Right atrium auricular region (tissue), 2 donors: ENCODE measurements at places on chromosomes 1 and 21.
A peak's percentile ranks its signal among the peaks of the same experiment; 100 is the strongest.

DNA sequence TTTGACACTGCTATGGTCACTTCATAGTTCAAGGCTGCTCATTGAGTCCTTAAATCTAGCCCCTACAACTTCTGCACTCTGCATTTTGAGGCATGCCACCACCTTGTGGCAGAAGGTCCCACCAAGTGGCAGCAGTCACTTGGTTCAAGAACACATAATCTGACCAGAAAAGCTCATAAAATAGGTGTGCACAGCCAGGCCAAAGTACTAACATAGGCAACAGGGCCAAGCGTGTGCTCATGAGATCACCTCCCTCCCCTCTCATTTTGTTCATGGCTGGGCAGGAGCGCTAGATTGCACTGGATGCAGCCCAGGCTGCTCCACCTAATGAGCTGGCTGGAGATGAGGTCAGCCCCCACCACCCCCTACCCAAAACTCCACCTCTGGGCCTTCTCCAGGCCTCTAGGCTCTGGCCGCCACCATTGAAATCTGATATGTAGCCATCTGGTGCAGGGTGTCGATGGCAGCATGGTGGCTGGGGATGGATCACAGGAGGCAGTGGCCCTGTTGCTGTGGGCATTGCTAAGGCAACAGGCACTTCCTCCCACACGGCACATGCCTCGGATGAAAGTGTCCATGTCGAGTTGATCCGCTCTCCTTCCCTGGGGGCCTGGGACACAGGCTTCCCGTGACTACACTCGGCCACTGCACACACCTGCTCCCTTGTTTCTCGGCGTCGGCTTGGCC lies 193.2 kb downstream of the TRABD2B start:
- H3K4me3 ChIP-seq = no peak overlapping the region
- H3K36me3 ChIP-seq = no peaks in the 10 kb centered on the region

DNA sequence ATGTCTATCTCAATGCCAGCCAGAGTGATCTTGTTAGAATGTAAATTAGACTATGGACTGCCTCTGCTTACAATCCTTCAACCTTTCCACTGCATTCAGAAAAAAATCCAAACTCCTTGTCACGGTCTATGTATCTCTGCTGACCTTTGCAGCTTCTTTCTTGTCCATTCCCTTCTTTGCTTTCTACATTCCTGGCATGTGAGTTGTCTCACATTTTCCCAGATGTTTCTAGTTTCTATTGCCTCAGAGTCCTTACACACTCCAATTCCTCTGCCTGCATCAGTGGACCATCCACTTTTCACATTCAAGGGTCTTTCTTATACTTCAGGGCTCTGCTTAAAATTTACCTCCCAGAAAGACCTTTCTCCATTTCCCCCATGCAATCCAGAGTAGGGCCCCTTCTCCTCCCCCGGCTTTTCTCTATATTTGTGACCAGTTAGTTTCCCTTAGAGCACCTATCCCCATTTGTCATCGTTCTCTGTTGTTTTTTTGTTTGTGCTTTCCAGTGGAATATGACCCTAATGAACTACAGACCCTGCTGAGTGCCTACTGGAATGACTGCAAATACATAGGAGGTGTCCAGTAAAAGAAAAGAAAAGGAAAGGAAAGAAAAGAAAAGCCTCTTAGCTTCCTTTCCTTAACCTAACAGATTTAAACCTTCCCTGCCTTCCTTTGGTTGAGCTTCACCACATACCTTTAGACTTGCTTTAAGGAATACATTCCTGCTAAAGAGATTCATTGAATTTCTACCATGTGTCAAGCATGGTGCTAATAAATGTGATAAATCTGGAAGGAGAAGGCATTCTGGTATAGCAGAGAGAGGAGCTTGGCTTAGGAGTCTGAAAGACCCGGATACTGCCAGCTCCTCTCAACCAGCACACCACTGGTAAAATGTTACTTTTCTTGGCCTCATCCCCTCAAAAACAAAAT lies 102.0 kb downstream of the DIRAS3 start:
- no peak for DNase-seq
- H3K27ac ChIP-seq = no peak overlapping the region
- no peak overlapping the region for H3K4me3 ChIP-seq
- no peaks in the 10 kb centered on the region for H3K27me3 ChIP-seq

DNA sequence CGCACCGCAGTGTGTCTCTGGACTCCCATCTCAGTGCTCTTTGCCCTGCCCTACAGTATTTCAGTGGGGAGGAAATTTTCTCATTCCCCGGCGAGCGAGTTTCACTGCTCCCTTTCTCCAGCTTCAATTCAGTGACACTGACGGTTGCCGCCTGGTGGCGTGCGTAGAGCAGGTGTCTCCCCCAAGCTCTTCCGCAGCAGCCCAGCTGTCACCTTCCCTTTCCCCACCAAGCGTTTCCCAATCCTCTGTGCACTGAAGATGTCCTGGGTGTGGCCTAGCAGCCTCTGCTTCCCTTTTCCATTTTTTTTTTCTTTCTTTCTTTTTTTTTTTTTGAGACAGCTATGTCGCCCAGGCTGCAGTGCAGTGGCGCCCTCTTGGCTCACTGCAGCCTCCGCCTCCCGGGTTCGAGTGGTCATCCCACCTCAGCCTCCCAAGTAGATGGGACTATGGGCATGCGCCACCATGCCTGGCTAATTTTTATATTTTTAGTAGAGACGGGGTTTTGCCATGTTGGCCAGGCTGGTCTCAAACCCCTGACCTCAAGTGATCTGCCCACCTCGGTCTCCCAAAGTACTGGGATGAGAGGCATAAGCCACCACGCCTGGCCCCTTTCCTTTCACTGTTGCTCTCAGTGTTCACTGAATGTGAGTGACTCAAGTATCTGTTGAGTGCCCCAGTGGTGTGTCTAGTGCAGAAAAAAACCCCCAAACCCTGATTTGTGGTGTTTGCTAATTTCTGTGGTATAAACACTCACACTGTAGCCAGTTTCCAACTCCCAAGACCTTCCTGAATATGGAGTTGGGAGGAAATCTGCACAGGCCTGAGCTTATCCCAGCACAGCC lies 30.1 kb downstream of the TNFRSF1B start:
- no peaks in the 10 kb centered on the region for H3K27me3 ChIP-seq
- H3K36me3 ChIP-seq = peaks cover 26% of the 10 kb centered on the region
- no peaks in the 10 kb centered on the region for H3K4me1 ChIP-seq
- no peak for DNase-seq

DNA sequence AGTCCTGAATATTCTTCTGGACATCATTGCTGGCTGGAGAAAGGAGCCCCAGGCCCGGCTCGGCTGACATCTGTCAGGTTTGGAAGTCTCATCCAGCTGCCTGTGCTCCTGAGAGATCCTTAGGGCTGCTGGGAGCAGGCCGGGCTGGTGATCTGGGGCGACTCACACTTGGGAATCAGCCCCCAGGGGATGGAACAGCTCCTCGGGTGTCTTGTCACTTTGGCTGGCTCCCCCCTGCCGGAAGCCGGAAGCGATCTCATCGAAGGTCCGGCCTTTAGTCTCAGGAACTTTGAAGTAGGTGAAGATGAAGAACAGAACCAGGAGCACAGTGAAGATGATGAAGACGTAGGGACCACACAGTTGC lies 31.8 kb downstream of the SLC2A1 start:
- H3K4me1 ChIP-seq = no peaks in the 10 kb centered on the region
- peaks cover 7% of the 10 kb centered on the region for H3K36me3 ChIP-seq
- no peak overlapping the region for H3K4me3 ChIP-seq
- peak; percentile 51 for DNase-seq
- no peak overlapping the region for H3K27ac ChIP-seq
- H3K27me3 ChIP-seq = no peaks in the 10 kb centered on the region

DNA sequence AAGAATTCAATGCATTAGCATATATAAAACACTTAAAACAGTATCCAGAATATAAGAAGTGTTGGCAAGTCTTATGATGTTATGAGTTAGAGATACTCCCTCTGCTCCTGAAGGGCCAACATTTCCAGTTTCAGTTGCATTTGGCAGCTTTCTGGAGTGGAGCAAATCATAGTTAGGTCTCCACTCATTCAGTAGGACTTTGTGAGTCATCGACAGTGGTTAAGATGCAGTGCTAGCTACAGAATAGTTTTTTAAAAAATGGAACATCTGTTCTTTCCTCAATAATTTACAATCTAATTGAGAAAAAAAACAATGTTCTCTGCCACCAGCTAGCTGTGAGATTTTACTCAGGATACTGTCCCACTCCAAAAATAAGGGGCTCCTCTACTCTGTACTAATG lies 389.1 kb downstream of the HLX start:
- no peak overlapping the region for H3K27ac ChIP-seq
- H3K27me3 ChIP-seq = no peaks in the 10 kb centered on the region
- H3K36me3 ChIP-seq = no peaks in the 10 kb centered on the region
- no peaks in the 10 kb centered on the region for H3K4me1 ChIP-seq
- DNase-seq = no peak

DNA sequence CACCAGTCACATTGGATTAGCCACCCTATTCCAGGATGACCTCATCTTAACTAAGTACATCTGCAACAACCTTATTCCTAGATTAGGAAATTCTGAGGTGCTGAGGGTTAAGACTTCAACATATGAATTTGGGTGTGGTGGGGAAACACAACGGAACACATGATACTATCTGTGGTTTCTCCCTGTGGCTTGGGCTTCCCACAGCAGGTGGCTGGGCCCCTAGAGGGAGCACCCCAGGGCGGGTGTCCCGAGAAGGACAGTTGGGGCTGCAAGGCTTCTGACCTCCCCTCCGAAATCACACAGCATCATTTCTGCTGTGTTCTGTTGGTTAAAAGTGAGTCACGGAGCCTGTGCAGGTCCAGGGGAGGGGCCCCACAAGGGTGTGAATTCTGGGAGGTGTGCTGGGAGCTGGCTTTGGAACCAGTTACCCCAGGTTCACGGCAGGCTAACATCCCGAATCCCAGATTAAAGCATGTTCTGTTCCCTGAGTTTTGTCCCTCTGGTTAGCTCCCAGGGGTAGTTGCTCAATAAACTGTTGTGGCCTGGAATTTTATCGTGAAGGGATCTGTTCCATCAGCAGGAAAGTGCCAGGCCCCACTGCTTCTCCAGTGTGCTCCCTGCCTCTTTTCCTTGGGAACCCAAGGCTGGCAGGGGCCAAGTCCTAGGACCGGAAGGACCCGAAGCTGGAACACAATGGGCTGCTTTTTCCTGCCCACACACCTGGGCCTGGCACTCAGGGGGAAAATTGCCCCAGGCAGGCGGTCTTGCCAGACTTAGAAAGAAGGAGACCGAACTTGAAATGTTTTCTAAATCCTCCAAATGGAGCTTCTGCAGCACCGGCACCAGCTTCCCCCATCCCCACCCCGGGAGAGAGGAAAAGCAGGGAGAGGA lies 154.0 kb upstream of the WNT4 start:
- H3K4me3 ChIP-seq = no peak overlapping the region
- no peaks in the 10 kb centered on the region for H3K4me1 ChIP-seq
- no peaks in the 10 kb centered on the region for H3K27me3 ChIP-seq
- DNase-seq = no peak

- no peak overlapping the region for H3K27ac ChIP-seq
- H3K36me3 ChIP-seq = no peaks in the 10 kb centered on the region
- H3K4me3 ChIP-seq = no peak overlapping the region
- no peaks in the 10 kb centered on the region for H3K27me3 ChIP-seq
- no peaks in the 10 kb centered on the region for H3K4me1 ChIP-seq
- DNase-seq = no peak
Measured at GRCh38 chr21:17048974-17049373, 463.9 kb upstream of the CXADR start.

GRCh38 chr1:200410566-200410878 lies 686 bp upstream of the ZNF281 start:
- H3K4me3 ChIP-seq = peak overlapping the region; percentile 90
- H3K36me3 ChIP-seq = peaks cover 6% of the 10 kb centered on the region
- H3K27me3 ChIP-seq = no peaks in the 10 kb centered on the region
- peaks cover 39% of the 10 kb centered on the region for H3K4me1 ChIP-seq

GRCh38 chr1:100795646-100795985 lies 76.1 kb downstream of the VCAM1 start:
- no peaks in the 10 kb centered on the region for H3K27me3 ChIP-seq
- no peak for DNase-seq
- no peaks in the 10 kb centered on the region for H3K36me3 ChIP-seq

DNA sequence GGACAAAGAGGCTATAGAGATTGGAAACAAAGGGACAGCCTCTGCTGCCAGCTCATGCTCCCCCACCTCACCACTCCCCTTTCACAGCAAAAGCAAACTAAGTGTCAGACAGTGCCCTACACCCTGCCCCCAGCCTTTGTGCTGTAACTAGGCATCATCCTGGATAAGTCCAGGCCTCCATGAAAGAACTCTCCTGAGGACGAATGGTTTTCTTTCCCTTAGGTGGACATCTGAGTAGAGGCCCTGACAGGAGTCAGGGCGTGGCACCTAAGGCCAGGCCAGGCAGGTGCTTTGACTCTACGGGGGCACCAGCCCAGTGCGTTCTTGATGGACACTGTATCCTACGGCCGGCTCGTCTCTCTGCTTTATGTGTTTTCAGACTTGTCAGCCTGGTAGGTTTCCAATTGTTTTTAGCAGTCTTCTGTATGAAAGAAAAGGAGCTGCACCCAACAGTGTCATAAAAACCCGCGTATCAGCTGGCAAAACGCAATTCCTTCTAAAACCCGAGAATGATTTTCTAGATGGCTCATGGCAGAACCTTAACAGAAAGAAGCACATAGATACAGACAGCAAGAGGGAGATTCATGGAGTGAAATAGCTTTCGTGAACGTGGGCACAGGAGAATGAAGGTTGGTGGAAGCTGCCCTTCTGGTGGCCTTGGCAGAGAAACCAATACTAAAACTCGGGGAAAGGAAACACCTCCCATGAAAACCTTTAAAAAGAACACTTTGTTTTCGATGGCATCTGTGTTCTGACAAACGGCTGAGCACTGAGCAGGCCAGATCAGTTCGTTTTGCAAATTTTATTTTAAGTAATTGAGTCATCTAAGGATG lies 51.7 kb upstream of the AJAP1 start:
- no peaks in the 10 kb centered on the region for H3K4me1 ChIP-seq
- no peaks in the 10 kb centered on the region for H3K36me3 ChIP-seq
- no peaks in the 10 kb centered on the region for H3K27me3 ChIP-seq
- no peak for DNase-seq
- H3K27ac ChIP-seq = no peak overlapping the region
- no peak overlapping the region for H3K4me3 ChIP-seq

DNA sequence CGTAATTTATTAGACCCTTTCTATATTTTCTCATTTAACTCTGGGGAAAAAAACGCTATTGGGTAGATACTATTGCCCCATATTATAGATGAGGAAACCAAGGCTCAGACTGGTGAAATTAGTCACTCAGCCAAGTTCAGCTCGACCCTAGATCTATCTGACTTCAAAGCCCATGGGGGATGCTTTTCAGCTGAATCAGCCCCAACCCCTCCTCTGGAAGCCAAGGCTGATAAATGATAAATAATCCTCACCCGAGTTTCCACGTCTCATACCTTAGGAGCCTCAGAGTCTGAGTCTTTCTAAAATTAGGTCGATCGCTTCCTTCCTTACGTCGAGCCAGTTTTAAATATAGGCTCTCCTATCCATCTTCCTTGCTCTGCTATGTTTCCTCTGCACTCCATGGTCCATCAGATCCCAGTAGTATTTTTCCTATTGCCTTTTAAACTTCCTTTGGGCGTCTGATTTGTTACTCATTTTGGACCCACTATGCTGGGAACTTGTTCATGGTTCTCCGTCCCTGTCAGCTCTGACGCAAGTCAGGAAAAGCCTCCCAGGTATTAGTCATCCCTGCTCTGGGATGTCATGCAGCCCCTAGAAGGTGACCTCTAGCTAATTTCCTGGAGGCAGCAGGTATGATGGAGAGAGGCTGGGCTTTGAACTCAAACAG lies 122.8 kb downstream of the PLPP3 start:
- H3K4me3 ChIP-seq = no peak overlapping the region
- no peak for DNase-seq
- H3K27ac ChIP-seq = no peak overlapping the region
- H3K36me3 ChIP-seq = no peaks in the 10 kb centered on the region
- peaks cover 21% of the 10 kb centered on the region for H3K4me1 ChIP-seq
